ENCODE measurements at places on chromosomes 7 and 10. TPM values are rescaled to one million over a fixed set of nuclear protein-coding genes. Genes with fewer than 3 reads are reported as not detected.

Gene WNT8B
- not detected for total RNA-seq

Gene TLX1
- total RNA-seq = not detected

Gene C7orf33
- total RNA-seq = not detected

Gene CLDN4
- 689 TPM for total RNA-seq

DNA sequence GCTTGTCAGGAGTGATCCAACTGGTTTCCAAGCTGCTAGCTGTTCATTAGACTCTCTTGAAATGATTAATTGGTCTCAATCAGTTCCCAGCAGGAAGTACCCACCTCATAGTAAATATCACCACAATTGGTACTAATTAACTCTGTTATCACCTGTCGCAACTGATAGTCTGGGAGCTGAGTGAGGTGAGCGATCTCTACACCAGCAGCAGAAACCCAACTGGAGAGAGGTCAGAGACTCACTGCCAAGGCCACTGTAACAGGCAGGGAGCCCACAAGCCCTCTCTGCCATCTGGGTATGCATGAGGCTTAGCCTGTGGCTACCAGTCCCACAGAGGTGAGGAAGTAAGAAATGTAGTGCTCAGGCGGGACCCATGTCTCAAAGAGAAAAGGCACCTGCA lies 245.5 kb downstream of the DYNC1I1 start:
- no peak for DNase-seq

- no peak for DNase-seq
Measured at GRCh38 chr10:75550191-75550590, 118.8 kb downstream of the LRMDA start.

DNA sequence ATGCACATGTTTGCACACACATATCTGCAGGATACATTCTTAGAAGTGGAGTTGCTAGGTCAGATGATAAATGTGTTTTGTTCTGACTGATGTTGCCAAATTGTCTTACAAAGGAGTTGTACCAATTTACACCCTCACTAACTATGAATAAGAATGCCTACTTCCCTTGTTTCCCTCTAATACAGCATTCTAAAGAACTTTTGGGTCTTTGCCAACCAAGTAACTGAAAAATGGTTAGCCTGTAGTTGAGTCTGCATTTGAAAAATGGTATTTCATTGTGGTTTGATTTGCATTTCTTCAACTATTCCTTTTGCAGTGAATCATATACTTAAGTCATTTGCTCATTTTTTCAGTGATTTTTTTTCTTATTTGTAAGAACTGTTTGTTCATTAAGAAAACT lies 48.4 kb downstream of the TMEM26 start:
- DNase-seq = peak; percentile 33

DNA sequence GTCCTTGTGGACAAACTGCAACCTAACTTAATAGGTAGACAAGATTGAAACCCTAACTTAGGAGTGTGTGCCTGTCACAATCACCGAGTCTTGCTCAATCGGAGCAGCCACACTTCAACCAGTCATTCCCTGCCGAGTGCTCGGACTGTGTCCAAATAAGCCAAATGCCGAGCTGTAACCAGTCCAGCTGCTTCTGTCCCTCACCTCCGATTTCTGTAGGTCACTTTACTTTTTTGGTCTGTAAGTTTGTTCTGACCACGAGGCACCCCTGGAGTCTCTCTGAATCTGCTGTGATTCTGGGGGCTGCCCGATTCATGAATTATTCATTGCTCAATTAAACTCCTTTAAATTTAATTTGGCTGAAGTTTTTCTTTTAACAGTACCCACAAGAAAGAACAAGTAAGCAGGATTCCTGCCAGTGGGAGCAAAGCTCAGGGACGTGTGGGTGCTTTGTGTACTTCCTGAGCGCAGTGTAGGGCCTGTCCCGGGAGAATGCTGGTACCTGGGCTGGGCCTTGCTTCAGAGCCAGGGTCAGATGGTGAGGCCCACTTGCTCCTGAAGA lies 140.1 kb downstream of the ACTR3B start:
- DNase-seq = peak; percentile 42

GRCh38 chr10:103618575-103619423 lies 125.3 kb downstream of the NEURL1 start:
- no peak for DNase-seq

- no peak for DNase-seq
Measured at GRCh38 chr10:30781670-30782121, 152.1 kb upstream of the LYZL2 start.

DNA sequence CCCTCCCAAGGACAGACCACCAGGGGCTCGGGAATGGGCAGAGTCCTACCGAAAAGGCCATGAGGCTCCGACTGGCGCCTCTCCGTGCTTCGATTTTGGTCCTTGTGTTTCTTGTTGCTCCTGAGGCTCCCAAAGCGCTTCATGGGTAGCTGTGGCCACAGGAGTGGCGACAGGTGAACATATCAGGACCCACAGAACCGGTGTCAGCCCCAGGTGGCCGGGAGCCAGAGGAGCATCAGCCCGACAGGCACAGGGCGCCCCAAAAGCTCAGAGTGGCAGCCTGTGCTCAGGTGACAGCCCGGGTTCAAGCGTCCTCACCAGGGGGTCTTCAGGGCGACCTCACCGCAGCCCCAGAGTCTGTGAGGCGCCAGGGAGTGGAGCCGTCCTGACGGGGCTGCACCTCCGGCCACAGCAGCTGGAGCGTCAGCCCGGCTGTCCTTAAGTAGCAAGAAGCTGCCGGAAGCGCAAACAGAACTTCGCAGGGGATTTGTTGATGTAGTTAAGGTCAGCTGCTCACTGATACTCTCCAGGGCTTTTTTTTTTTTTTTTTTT lies 141.0 kb downstream of the PRKAG2 start:
- no peak for DNase-seq

DNA sequence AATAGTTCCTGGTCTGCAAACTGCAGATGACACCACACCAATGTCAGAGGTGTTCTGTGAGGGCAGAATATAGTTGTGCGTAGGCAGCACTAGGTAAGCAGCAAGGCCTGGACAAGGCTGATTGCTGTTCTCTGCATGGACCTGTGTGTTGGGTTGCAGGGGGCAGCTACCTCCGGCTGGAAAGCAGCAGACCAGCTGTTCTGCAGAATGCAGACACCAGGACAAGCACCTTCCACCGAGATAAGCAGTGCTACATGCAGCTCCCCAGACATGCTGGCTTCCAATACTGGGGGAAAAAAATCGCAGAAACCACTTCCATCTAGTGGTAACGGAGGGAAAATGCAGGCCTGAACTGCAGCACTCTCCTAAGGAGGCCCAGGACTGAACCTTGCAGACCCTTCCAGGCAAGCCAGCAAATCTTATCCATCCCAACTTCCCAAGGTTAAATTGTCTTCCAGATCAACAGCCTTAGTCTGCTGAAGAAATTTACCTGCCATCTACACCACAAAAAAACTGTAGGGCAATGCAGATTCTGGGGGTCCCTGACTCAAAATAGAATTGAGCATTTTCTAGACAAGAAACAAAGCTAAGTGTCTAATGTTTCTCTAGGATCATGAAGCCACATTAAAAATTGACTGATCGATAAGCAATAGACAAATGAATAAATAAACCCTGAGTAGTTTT lies 50.5 kb upstream of the COBL start:
- DNase-seq = peak; percentile 53

DNA sequence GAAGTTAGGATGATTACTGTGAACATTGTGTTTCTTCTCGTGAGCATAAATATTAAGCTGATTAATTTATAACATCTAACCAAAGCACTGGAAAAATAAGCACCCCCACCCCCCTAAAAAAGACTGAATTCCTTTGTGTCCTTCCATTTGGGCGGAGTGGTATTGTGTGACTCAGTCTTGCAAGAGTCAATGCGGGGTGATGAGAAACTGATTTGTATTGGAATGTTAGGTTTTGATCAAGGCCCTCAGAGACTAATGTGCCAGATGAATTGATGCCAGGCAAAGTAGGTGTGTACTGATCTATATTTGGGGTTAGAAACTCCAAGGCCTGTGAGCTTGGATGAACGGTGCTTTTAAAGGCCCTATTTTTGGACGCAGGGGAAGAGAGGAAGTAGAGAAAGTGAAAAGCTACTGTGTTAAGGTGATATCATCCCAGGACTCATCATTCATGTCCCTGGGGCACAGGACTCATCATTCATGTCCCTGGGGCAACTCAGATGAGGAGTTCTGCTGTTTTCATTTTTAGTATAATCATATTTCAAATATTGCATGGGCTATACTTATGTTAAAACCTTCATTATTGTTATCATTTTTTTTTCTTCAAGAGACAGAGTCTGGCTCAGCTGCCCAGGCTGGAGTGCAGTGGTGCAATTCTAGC lies 61.3 kb upstream of the PTN start:
- DNase-seq = no peak

DNA sequence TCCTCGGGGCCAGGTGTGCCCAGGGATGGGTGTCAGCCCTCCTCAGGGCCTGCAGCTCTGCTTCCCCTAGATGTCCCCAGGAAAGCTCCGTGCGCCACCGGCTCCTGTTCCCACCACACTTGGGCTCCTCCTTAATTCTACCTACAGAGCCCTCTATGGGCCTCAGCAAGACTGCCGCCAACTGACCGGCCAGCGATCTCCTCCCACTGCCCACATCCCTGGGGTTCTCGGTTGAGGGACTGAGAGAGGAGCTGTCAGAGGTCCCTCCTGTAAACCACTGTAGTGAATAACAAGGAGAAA lies 5.3 kb upstream of the LDB3 start:
- DNase-seq = no peak

GRCh38 chr10:1416456-1417037 lies 320.8 kb downstream of the ADARB2 start:
- DNase-seq = no peak

DNA sequence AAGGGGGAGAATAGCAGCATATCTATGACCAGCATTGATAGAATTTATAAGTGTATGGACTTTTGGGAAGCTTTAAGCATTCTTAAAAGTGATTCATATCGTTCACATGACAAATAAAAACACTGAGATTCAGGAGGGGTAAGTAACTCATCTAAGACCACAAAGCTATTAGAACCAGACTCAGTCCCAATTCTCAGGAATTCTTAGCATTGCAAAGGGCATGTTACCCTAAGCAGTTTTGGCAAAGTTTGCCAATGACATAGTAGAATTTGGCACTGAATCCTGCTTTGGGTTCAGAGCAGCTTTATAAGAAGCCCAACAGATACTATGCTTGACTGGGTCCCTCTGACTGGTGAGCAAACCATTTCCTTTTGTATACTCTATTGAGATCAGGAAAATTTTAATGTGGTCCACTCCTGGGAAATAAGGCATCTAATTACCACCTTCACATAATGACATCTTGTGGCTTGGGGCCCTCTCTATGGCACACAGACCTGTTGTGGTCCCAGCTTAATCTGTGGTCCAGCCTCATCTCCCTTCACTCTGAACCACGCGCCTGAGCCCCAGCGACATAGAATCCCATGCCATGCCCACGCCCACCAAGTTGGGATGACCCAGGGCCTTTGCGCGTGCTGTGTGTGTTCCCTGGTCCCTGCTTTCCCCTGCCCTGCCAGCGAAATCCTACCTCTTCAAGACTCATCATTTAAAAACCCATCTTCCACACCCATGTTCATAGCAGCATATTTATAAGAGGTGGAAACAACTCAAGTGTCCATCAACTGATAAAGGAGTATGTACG lies 37.5 kb upstream of the DOCK1 start:
- peak; percentile 70 for DNase-seq

DNA sequence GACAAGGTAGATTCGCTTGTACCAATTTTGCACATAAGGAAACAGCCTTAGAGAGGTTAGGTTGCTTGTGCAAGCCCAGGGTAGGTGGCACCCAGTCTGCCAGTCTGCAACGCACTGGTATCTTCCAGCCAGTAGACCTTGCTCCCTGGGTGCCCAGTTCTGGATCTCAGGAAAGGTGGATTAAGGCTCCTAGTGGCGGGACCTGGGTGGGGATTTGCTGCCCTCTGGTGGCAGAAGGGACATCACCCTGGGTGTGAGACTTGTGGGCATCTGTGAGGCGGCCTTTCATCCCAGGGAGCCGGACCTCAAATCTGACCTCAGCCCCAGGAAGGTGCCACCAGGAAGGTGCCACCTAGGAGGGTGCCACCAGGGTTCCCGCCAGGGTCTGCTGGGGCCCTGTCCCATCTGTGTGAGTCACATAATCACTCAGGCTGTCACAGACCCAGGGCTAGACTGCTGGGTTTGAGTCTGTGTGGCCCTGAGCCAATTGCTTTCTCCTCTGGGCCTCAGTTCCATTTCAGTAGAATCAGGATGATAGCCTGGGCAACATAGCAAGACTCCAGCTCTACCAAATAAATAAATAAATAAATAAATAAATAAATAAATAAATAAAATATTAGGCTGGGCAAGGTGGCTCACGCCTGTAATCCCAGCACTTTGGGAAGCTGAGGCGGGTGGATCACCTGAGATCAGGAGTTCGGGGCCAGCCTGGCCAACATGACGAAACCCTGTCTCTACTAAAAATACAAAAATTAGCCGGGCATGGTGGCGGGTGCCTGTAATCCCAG lies 5.3 kb upstream of the PRKRIP1 start:
- peak; percentile 65 for DNase-seq

GRCh38 chr10:89392974-89393373 lies 551 bp downstream of the IFIT1 start:
- DNase-seq = peak; percentile 94
